Stimulated activated CD4-positive, alpha-beta T cell treated with anti-CD3 and anti-CD28 coated beads, TNF-alpha, amount 100 ng/mL, for 1 hour (primary cell): ENCODE measurements at places on chromosomes 7 and 10.

DNA sequence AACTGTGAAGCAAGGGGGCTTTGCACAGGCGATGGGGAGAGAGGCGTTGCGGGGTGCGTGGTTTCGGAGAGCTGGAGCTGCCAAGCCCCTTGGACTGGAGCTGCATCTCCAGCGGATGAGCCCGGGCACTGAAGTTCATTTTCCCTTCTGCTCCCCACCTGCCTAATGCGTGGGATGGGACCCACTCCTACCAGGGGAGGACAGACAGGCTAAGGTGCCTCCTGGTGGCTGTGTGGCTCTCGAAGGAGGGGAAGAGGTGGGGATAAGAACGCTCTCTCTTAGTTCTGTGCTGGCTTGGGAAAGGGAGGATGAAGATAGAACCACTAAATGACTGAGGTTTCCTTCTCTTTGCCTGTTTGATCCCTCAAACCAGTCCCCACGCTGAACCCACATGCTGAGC, 177.6 kb upstream of the PITRM1 start:
- DNase-seq = no peak

DNA sequence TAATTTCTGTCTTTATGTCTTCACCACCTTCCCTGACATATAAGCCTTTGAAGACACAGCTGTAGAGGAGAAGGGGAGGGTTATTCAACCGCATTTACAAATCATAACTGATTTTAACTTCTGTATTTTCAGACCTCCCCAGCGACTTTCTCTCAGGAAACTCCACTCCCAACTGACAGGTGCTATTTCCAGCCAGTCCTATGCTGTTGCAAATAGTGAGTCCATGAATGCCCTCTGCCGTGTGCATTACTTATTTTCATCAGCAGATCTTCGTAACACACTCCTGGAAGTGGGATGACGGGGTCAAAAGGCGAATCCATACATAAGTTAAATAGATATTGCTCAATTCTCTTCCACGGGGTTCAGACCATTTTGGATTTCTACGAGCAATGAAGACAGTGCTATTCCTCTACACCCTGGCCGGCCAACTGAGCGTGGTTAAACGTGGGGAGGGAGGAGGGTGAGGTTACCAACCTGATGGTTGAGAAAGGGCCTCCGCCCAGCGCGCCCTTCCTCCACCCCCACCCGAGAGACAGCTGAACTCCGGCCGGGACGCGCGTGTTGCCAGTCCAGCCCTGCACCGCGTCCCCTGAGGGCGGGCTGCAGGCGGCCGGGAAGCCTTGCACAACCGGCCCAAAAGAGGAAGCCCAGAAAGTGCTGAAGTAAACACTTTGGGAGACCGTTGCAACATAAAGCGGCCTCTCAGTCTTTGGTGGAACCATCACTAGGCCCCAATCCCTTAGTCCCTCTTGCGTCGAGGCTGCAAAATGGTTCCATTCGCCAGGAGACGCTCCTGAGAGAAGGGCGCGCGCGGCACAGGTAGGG, at the start of gene APBB1IP:
Gene APBB1IP (plus strand): TSS at position 705 of the 825 bp plus-strand sequence. CDS start 53,986 bp downstream, outside the sequence.
- DNase-seq = no peak

- DNase-seq = no peak
These were observed 12.6 kb upstream of the PRPS1L1 start for GRCh38 chr7:18040196-18040595.

GRCh38 chr10:64501807-64502206, 980.6 kb downstream of the REEP3 start:
- DNase-seq = no peak

GRCh38 chr7:90857603-90858002, 261.5 kb downstream of the CDK14 start:
- no peak for DNase-seq

- DNase-seq = no peak
These were observed 221.4 kb downstream of the BICC1 start for GRCh38 chr10:58734116-58734515.

GRCh38 chr7:134939136-134939535, 47.2 kb upstream of the AGBL3 start:
- no peak for DNase-seq

- DNase-seq = no peak
These were observed 153.3 kb upstream of the TCERG1L start for GRCh38 chr10:131464789-131465188.

- DNase-seq = no peak
These were observed 282.2 kb downstream of the NEBL start for GRCh38 chr10:20614911-20615310.

- DNase-seq = no peak
These were observed 34.2 kb downstream of the PARD3 start for GRCh38 chr10:34780818-34781380.

- DNase-seq = no peak
These were observed 36.0 kb upstream of the ABLIM1 start for GRCh38 chr10:114694062-114694461.

GRCh38 chr7:36635091-36635490, 89.2 kb downstream of the AOAH start:
- no peak for DNase-seq

DNA sequence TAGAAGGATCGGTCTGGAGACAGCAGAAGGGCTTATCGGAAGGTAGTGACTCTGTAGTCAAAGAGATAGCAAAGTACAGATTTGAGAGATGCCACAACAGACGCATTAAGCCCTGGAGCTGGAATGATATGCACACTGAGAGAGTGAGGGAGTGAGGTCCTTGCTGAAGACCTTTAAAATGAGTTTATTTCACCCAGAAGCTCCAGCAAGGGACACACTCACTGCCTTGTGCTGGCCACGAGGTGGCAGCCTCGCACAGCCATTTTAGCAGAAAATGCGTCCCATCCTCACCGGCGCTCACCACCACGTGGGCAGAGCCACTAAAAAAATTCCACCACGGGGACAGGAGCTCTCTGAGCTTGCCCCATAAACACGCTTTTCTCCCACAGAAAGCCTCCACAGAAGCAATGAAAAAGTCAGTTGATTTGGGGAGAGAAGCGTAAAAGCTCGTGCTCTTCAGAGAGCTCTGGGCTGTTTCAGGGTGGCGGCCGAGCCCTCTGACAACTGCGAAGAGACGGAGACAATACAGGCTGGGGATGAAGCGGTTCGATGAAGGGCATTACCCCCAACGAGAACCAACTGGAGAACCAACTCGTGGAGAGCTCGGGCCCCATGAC, 163.0 kb upstream of the KLF14 start:
- peak; percentile 51 for DNase-seq

GRCh38 chr7:101179713-101180112, 380 bp downstream of the NAT16 start:
- no peak for DNase-seq

DNA sequence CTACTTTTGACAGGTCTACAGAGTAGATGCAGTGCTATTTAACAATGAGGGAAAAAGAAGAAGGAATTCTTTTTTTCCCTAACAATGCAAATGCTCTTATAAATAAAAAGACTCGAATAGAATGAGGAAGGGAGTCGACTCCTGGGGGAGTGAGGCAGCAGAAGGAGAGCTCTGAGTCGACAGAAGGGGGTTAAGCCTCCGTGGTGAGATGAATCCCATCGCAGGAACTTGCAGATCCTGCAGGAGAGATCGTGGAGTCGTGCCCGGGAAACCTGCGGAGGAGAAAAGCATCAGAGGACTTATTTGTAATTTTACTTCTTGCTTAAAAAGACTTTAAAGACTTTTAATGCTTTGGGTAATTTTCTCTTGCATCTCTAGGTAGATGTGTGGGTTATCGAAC, 17.4 kb downstream of the ITIH2 start:
- DNase-seq = no peak

DNA sequence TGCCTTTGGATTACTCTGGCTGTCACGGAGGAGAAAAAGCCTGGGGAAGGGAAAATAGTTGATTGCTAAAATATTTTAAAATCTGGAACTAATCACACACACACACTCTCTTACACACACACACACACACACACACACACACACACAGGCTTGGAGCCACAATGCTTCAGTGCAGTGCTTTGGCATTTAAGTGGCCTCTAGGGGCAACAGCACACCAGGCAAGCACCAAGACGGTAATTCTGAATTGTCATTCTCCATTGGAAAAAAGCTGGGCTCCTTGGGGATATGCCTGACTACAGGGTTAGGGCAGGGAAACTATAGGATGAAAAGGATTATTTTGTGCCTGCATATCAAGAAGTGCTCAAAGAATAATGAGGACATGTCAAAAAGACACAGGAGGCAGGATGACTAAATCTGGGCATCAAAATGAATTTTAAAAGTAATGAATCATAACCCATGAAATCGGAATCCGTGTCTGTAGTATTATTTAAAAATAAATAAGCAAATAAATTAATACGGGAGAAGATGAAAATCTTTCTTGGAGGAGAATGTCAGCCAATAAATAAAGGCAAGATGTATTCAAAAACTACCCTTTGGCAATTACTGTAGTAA, 30.4 kb upstream of the DDC start:
- no peak for DNase-seq

GRCh38 chr7:105006367-105007136, 7.5 kb upstream of the KMT2E start:
- DNase-seq = no peak

GRCh38 chr10:72740528-72740927, 48.6 kb downstream of the MCU start:
- no peak for DNase-seq

- no peak for DNase-seq
These were observed 421.4 kb downstream of the SDK1 start for GRCh38 chr7:3722396-3722922.

GRCh38 chr10:71436268-71437125, 39.8 kb downstream of the CDH23 start:
- no peak for DNase-seq

- DNase-seq = no peak
These were observed 36.9 kb downstream of the ZNRF2 start for GRCh38 chr7:30321089-30321881.

- DNase-seq = no peak
These were observed 19.3 kb upstream of the TRIM8 start for GRCh38 chr10:102624751-102625645.

- DNase-seq = no peak
These were observed 65.8 kb downstream of the RHOBTB1 start for GRCh38 chr10:60878224-60878623.

DNA sequence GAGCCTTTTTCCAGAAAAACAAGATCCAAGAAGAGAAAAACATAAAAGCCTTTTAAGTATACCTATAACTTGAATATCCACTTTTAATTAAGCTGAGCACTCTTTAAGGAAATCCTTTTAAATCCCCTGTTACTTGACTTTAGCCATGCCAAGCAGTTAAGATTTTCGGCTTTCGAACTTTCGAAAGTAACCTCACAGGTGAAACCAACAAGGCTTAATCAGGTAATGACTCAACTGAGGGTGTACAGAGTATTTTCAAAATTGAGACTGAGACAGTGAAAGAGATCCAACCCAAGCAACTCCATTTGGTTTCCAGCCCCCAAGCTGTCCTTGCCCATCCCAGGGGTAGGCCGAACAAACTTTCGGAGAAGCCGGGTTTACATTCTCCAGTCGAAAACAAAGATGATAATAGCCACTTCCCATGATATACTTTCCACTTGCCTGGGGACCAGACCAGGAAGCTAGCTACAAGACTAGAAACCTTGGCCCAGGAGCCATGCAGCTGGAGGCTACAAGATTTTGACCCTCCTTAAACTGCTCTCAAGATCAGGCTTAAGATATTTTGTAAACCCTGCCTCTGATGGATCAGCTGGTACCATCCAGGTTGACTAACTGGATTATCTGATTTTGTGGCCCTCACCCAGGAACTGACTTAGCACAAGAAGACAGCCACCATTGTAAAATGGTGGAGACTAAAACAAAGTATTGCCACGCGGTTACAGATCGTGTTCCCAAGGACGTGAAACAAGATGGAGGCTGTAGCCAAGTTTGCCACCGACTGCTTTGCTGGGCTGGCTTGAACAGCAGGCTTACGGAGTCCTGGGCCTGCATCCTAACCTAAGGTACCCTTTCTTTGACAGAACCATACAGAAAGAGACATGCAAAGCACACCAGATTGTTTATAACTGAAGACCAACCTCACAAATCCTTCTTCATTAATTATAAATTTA, 32.3 kb downstream of the C1GALT1 start:
- DNase-seq = no peak

DNA sequence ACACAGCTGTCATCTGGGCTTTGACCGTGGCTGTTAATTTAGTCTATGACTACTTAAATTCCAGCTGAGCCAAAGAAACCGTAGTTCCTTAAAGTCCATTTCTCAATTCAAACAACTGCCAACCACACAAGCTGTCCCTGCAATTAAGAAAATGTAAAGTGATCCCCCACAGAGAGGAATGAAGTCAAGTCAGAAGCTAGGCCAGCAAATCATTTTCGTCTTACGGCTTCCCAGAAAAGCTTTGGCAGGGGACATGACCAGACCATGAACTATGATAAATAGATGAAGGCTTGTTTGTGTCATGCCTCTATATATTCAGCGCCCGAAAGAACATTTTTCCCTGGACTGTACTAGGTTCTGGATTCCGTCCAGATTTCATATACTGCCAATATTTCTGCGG, 54.6 kb downstream of the HACD1 start:
- DNase-seq = no peak

DNA sequence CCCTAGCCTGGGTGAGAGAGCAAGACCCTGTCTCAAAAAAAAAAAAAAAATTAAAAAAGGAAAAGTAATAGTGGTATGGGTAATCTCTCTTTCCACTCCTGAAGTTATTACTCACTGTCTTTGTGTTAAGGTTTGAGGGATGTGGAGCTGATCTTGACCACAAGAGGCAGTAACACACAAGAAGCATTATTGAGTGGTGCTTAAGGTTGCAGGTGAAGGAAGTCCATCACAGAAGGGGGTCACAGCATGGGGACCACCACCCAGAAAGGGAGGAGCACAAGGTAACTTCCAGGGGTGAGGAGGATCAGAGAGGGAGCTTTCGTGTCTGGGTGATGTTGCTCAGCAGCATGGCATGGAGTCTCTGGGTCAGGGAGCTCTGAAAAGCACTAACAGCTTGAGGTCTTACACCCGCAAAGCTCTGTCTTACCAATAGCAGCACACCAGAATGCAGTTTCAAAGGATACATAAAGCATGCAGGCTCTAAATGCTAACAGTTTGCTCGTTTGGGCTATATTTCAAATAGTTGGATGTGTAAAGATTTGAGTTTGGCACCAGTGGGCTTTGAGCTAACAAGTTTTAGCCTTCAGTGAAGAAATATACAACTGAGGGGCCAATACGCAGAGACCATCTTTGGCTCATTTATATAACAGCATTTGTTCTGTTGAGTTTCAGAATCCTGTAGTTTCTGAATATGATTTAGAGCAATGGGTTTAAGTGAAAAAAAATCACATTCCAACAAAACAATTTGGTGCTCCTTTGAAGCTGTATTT, 100.4 kb upstream of the DNAJC1 start:
- no peak for DNase-seq

GRCh38 chr10:103428989-103429643, 23.1 kb downstream of the CALHM2 start:
- DNase-seq = no peak

GRCh38 chr10:112896273-112896672, 53.8 kb upstream of the TCF7L2 start:
- DNase-seq = no peak

GRCh38 chr7:114874170-114874569, 47.7 kb upstream of the MDFIC start:
- DNase-seq = no peak
